ENCODE measurements at places on chromosomes 5 and 9. TPM values are rescaled to one million over a fixed set of nuclear protein-coding genes. Genes with fewer than 3 reads are reported as not detected.

- DNase-seq = no peak
Measured at GRCh38 chr5:71873191-71873591, 154.1 kb downstream of the CARTPT start.

DNA sequence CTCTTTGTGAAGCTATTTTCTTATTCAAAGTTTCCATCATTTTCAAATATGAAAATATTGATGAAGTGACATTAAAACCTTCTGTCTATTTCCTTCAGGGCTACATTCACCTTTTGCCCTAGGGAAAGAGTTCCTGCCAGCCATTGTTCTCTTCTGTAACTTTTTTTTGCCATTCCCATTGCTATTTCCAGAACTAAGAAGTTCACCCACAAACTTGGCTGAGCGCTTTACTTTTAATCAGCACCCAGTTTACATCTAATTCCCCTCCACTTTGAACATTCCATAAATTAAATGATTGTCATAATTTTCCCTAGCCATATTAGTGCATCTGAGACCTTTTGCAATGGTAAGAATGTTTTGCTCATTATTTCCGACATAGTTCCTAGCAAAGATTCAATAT is 4.4 kb downstream of the IL33 start:
- DNase-seq = no peak

DNA sequence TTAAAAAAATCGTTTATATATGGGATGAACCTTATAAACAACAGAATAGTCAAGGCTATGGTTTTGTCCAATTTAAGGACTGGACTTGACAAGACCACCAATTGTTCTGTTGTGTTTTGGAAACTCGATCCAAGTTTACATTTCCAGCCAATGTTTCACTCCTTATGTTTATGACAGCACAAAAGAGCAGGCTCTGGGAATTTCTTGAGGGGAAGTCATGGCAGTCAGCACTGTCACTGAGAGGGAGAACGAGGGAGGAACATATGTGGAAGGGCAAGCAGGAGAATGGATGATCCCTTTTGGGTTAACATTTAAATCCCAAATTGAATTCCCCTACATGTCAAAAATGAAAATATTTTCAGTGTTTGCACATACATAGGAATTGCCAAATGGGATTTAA is 292.5 kb downstream of the MARCHF11 start:
- no peak for DNase-seq

Gene PCDHGC5
- 8.2 TPM for total RNA-seq

Gene CPLANE1
- total RNA-seq = 34.2 TPM

- DNase-seq = no peak
Measured at GRCh38 chr5:1294206-1294834, 548 bp downstream of the TERT start.

DNA sequence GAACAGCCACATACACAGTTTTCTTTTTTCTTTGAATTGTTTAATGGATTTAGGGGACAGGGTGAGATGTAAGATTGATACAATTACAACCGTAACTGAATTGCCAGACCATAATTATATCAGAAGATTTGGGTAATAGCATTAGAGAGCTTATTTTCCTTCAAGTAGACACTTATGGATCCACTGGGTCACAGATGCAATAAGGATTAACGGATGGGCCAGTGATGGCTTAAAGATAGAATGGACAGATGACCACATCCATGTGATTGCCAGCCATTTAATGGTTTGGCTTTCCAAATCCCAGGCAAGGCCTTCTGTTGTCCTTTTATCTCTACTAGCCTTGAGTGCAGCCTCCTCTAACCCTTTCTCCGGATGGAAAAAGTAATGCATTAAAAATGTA is 94.7 kb upstream of the NUDT12 start:
- DNase-seq = no peak

DNA sequence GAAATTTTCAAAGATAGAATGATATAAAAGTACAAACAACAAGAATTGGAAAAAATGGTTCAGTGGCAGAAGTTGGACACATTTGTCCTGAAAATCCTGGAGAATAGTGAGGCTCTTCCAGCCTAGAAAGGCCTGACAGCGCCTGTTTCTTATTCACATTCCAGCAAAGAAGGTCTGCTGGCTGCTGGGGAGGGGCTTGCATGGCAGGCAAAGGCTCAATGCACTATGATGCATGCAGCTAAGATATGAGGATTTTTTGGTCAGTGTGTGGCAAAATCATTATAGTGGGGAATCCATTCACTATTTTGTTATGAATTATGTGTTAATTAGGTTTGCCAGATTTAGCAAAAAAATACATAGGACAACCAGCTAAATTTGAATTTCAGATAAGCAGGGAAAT is 243.9 kb upstream of the SLC30A5 start:
- DNase-seq = peak; percentile 78

DNA sequence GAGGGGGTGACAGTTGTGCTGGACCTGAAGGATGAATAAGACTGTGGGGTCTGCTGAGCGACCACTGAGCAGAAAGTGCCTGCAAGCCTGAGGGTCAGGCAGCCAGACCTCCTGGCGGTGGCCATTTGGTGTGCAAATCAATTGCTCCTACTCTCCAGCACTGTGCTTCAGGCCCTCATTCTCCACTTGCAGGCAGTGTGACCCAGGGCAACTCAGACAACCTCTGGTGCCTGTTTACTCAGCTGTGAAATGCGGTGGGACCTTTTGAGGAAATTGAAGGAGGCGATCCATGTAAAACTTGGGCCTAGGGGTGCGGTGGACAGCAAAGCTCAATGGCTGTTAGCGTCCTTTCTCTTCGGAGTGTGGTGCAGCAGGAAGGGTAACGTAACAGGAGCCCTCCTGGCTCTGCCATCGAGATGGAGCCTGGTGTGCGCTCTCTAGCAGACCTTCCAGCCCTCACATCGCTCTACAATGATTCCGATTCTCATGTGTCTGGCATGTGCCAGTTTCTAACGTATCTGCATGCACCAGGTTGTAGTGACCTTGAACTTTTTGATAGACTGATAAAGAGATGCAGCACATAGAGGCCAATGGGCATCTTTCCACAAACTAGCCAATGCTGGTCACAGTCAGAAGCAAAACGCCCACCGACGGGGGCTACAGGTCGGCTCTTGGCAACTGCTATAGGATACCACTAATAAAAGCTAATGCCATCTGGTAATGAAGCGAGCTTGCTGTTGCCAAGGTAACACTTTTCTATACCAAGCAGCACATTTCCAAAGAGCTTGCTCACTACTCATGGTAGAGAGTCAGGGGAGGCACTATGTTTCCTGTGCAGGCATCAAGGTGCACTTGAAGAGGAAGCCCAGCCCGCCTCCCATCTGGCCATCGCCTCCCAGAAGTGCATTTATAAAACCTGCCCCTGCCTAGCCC is 159.7 kb upstream of the RAPGEF1 start:
- DNase-seq = no peak

DNA sequence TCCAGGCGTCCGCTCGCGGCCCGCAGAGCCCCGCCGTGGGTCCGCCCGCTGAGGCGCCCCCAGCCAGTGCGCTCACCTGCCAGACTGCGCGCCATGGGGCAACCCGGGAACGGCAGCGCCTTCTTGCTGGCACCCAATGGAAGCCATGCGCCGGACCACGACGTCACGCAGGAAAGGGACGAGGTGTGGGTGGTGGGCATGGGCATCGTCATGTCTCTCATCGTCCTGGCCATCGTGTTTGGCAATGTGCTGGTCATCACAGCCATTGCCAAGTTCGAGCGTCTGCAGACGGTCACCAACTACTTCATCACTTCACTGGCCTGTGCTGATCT is 294 bp downstream of the ADRB2 start:
- DNase-seq = no peak

Gene NPR3
- 15.6 TPM for total RNA-seq

GRCh38 chr9:94783928-94784327 is 57.4 kb downstream of the AOPEP start:
- DNase-seq = no peak

- no peak for DNase-seq
Measured at GRCh38 chr9:36690412-36691168, 117.9 kb downstream of the MELK start.

GRCh38 chr5:61831736-61832135 is 474.3 kb upstream of the KIF2A start:
- no peak for DNase-seq

Gene C5orf34
- 7.0 TPM for total RNA-seq

- no peak for DNase-seq
Measured at GRCh38 chr9:136854113-136854841, 2.1 kb downstream of the MAMDC4 start.

Data from umbilical cord (tissue), 2 donors.